ENCODE measurements at places on chromosomes 2 and 18.

DNA sequence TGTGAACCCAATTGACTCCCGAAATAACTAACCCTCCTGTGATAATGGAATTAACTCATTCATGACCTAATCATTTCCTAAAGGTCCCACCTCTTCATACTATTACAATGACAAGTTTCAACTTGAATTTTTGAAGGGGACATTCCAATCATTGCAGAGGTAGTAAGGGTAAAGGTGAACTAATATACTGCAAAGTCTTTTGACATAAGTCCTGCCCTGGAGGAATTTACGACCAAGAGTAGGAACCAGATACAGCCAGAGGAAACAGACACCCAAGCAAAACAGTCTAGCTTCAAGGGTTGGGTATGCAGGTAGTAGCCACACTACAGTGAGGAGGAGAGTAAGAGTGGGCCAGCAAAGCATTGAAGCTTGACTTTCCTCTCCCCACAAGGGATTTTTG lies 1.2 kb upstream of the SRBD1 start:
- DNase-seq = no peak

GRCh38 chr18:51010218-51010617 lies 19.8 kb upstream of the SMAD4 start:
- DNase-seq = no peak

DNA sequence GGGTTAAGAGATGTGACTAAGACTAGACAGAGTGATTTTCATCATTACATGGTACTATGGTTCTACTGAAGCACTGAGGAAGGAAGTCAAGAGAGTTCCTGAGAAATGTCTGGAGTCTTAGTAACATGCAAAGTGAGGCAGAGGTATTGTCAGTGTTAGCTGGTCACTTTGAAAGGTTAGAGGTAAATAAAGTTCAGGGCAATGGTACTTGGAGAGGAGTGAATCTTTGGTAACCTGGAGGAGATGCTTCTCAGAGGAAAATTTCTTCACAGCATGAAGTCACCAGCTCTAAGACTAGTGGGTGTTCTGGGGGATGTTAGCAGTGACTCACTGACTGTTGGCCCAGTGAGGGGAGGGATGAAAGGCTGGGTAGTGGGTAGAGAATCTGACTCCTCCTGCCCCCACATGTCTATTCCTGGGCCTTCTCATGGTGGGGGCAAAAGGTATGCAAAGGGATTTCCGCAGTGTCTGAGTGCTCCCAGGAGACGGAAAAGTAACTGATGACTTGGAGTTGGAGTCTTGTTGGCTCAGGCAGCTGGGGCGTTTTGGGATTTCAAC lies 23.3 kb upstream of the IL1RN start:
- DNase-seq = no peak

DNA sequence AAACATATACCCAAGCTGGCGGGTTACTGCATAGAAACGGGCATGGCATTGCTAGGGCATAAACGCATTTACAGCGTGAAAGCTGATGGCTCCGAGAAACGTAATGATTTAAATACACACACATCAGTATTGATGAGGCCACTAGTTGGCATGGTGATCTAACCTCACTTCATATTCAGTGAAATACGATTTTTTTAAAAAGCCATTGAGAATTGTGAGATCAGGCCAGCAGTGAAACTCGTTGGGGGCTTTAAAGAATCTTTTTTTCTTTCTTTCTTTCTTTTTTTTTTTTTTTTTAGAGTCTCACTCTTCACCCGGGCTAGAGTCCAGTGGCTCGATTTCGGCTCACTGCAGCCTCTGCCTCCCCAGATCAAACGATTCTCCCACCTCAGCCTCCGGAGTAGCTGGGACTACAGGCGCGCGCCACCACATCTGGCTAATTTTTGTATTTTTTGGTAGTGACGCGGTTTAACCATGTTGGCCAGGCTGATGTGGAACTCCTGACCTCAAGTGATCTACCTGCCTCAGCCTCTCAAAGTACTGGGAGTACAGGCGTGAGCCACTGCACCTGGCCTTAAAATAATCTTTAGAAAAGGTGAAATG lies 2.4 kb upstream of the SMAD7 start:
- no peak for DNase-seq

- no peak for DNase-seq
Observed at GRCh38 chr2:223562078-223562477, 40.1 kb downstream of the SCG2 start.

DNA sequence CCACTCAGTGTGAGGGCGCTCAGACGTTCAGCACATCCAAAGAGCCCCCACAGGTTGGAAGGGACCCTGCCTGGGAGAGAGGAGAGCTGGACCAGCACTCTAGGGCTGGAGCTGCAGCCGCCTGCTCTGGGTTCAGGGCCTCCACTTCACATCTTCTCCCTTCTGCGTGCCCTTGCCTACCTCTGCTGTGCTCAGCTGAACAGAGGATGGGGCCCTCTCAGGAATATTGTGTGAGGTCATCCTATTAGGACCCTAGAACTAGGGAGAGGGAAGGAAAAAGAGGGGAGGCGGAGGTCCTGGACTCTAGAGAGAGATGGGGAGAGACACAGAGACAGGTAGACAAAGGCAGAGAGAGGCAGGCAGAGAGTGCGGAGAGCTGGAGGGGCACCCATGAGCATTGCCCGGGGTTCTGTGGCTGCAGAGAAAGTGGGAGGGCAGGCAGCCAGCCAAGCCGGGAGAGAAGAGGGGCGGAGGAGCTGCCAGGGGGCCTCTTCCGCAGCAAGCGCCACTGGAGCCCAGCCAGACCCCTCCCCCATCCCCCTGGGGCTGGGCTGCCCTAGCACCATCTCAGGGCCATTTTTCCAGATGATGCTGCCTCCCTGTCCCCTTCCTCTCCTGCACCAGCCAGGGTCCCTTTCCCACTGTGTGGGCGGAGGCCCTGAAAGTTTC lies 8.3 kb upstream of the TNS1 start:
- DNase-seq = no peak

DNA sequence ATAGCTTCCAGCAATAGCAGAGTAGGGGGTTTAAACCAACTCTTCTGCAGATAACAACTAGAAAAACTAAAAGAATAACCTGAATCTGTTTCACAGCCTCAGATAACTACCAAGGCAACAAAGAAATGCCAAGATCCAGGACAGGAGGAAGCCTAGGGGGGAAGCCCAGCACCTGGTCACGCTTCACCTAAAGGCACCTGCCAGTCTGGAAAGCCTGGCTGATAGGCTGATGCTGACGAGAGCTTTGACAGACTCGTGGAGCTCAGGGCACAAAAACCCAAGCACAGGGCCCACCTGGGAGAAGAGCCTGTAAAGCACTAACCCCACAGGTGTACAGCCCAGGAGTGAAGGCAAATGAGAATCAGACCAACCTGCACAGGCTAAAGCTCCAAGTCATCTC lies 22.6 kb downstream of the EIPR1 start:
- DNase-seq = no peak

GRCh38 chr2:139293992-139294548 lies 513.9 kb upstream of the NXPH2 start:
- no peak for DNase-seq

DNA sequence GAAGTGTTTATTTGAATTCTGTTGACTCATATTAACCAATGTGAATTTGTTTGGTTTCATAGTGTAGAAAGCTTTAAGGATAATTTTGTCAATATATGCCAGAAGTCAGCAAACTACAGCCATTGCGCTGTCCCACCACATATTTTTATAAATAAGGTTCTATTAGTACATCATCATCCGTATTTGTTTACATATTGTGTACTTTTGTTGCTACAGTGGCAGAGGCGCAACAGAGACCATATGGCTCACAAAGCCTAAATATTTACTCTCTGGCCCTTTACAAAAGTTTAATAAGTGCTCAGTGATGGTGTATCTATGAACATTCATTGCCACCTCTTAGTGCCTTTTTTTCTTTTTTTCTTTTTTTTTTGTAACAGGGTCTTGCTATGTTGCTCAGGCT lies 6.4 kb downstream of the ERLEC1 start:
- no peak for DNase-seq

GRCh38 chr2:173858291-173858731 lies 106.9 kb downstream of the SP3 start:
- DNase-seq = no peak

Data from DMS 273 treated with DMSO at 0.1 percent for 48 hours (cell line).